Effector CD4-positive, alpha-beta T cell (primary cell): ENCODE measurements at places on chromosomes 2 and 18.

DNA sequence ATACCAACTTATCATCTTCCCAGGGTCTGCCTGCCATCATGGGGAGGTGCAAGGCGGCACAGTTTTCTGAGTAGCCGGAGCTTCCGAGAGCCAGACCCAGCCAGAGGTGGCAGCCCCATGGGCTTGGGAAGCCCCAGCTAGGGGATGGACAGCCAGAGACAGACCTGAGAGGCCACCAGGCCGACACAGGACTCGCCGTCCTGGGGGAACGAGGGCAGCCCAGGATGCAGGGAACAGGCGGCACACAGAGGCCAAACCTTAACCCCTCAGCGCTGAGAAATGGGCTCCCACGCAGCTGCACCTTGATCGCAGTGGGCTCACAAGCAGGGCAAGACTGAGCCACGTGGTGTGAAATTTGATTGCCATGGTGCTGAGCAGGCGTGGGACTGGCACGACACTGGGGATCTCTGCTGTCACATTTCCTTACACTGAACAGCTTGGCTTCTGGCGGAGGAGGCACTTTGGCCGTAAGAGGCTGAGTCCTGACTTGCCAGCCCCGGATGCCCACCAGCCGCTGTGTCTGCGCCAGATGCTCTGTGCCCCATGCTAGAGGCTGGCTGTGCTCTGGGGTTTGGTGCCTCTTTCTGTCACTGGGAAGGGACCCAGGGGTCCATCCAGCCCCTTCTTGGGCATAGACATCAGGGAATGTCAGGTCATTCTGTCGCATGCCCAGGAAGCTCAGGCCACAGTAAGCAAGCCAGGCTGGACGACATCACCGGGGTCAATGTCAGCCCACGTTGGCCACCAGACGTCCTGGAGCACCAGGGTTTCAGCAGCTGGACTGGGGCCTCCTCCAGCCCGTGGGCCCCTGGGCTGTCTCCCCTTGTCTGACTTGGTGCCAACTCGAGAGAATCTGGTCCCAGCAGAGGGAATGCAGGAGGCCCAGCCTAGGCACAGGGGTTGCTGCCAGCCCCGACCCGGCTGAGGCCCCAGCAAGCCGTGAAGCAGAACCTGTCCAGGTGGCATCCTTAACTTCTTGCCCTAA lies 312.1 kb upstream of the MYT1L start:
- DNase-seq, result no peak

DNA sequence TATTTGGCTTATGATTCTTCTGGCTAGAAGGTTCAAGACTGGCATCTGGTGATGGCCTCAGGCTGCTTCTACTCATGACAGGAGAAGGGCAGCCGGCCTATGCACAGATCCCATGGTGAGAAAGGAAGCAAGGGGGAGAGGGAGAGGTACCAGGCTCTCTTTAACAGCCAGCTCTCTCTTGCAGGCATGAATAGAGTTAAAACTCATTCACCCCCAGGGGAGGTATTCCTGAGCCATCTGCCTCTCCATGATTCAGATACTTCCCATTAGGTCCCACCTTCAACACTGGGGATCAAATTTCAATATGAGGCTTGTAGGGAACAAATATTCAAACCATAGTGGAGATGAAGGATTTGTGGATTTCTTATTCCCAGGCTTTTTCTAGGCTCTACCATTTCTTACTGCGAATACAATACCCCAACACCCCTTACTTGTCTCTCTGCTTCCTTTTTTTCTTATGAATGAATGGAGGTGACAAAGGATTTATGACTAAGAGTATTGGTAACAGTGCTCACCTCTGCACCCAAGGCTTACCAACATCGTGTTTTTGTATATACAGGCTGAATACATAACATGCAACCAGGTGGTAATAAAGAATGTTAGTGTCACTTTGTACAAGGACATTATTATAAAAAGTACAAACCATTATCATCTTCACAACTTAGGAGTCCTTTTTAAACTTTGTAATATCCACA lies 454.6 kb upstream of the TRIB2 start:
- DNase-seq, result no peak

DNA sequence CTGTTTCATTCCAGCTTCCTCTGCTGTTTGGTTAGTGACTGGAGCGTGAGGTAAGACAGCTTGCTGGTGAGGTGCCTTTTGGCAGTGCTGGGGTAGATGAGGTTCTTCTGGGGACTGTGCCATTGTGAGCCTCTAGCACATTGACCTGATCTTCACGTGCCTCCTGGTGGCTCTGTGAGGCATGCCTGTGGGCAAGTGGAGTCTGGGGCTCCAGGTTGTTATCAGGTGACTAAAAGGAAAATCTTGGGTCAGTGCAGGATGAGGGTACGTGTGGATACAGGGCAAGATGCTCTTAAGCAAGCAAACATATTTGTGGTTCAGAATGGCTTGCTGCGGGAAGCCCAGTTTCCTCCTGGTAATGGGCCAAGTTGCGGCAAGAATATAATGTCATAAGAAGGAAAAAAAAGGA lies 75.4 kb downstream of the FHOD3 start:
- no peak for DNase-seq

GRCh38 chr2:95041824-95042442 lies 16.4 kb downstream of the MAL start:
- no peak for DNase-seq

GRCh38 chr18:27954226-27954625 lies 222.7 kb downstream of the CDH2 start:
- DNase-seq, result no peak

DNA sequence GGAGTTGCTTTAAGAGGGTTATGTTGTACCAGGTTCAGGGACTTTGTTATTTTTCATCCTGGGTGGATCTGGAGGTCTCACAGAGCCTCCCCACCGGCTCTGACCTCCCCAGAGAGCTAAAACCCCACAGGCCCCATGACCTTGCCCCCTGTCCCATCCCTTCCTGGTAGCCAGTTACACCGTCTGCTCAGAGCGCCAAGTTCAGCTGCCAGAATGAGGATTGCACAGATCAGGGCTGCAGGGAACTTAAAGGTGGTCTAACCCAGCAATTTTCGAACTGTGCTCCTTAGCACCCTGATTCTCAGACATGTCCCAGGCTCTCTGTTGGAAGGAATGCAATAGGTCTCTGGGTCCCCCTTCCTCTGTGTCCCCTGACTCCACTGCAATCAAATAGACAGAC lies 32.1 kb downstream of the ATOH8 start:
- DNase-seq, result no peak

DNA sequence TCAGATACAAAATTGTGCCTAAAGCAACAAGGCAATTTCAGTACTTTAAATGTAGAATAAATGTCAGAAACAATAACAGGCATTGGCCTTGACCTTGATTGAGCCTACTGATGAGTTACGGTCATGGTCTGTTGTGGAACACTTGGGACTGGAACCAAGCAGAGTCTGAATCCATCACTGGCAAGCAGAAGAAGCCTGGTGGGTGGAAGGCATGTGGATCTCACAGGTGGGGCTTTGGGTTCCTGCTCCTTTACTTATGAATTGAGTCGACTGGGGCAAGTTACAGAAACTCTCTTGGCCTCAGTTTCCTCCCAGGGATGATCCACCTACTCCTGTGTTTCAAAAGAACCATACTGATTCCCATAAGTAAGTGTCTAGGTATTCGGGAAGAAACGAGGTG lies 102.3 kb downstream of the KCNF1 start:
- no peak for DNase-seq

- peak; percentile 8 for DNase-seq
These were observed 106.4 kb downstream of the POLR1A start for GRCh38 chr2:85999061-85999831.

DNA sequence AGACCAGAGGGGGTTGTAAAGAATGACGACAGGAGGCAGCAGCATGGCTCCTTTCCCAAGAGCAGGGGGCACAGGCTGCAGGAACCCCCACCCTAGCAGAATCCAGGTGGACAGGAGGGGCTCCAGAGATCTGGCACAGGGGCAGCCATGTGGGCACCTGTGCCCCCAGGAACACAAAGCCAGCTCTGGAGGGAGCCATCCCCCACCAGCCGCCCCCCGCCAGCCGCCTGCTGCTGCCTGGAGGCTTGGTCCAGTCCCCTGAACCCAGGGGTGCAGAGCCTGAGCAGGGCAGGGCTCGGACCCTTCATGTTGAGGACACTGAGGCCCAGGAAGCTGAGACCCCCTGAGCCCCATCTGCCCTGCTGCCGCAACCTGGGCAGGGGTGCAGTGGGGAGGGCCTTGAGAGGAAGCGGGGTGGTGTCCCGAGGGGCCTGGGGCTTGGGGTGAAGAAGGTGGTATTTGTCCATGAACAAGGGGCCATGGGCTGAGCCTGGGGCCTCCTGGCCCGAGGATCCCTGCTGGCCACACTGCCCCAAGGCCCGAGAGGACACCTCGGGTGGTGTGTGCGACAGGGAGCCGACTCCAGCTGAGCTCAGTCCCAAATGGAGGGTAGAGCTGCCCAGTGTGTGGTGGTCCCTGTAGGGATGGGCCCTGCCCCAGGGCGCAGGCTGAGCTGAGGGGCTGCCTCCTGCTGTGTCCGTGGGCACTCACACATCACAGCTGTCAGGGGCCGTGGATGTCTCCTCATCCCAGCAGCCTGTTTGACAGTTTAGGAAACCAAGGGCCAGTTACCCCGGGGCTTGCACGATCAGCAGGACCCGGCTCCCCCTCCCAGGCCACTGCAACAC lies 39.8 kb upstream of the SNED1 start:
- no peak for DNase-seq

GRCh38 chr2:100546469-100546868 lies 16.3 kb upstream of the PDCL3 start:
- no peak for DNase-seq

DNA sequence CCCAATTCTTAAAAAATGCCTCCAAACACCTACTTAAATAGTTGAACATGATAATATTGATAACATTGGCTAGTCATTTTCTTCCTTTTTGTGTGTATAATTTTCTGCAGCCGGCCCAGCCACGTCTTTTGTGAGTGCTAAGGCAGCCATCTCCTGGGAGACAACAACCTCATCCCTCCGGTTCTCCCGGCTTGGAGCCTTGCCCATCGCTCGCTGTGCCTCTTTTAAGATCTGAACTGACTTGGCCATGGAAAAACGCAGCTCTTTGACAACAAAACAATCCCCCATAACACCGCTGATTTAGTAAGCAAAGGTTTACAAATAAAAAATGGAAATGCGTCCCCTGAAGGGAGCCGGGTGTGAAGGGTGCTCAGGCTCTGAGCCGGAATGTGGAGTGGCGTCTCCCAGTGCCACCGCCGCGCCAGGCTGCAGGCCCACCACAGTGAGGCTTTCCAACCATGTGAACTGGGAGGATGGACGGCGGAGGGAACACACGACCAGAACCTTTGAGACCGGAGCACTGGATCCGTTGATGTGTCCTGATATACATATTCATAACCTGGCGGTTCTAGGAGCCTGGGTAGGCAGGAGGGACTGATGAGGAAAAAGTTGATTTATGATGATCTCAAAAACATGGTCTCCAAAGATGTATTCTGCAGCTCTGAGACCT lies 87.4 kb downstream of the SMIM21 start:
- no peak for DNase-seq
